NCI-H1092 treated with DMSO at 0.1 percent for 48 hours (cell line): ENCODE measurements at places on chromosomes 2 and 18.

- DNase-seq, result no peak
Measured at GRCh38 chr2:196046123-196046917, 22.3 kb downstream of the DNAH7 start.

DNA sequence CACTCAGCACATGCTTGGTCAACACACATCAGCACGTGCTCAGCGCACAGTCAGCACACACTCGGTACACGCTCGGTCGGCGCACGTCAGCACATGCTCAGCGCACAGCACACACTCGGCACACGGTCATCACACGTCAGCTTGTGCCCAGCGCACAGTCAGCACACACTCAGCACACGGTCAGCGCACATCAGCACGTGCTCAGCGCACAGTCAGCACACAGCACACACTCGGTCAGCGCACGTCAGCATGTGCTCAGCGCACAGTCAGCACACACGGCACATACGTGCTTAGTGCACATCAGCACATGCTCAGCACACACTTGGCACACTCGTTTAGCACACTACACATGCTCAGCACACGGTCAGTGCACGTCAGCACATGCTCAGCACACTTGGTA, 49.7 kb upstream of the NFATC1 start:
- no peak for DNase-seq

- no peak for DNase-seq
Measured at GRCh38 chr2:39871291-39871761, 92.3 kb upstream of the THUMPD2 start.

GRCh38 chr2:60535685-60536312, 17.7 kb downstream of the BCL11A start:
- no peak for DNase-seq

GRCh38 chr2:119366649-119367471, at the start of the genes C2orf76 and DBI:
C2orf76 (minus strand) TSS chr2:119366834; CDS start chr2:119339959, 26,875 bp downstream.
DBI (plus strand) TSS chr2:119366977; CDS start chr2:119367052, 75 bp downstream.
- peak; percentile 90 for DNase-seq

DNA sequence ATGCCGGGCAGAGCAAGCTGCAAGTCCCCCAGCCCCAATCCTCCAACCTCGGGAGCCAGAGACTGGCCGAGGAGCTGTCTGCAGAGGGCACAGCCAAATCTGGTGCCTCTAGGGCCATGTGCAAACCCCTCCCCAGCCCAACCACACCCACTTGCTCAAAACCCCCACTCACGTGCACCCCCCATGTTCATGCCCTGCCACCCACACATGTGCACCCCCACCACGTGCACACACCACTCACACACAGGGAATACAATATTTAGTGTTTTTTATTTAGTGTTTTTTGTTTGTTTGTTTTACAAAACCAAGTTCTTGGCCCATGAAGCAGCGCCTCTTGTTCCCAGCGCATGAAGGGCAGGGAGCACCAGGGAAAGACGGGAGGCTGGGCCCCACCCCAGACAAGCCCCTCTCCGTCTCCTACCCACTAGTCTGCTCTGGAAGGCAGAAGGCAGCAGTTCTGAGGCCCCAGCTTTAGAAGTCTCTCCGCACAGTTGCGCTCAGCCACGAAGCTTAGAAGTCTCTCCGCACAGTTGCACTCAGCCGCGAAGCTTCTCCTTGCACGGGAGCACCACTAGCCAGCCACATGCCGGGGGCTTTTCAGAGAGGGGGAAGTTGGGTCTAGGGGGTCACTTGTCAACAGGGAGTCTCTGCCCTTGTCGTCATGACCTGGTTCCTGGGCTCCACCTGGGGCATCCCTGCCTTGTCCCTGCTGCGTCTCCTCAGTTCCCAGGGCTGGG, 276.1 kb upstream of the HDAC4 start:
- DNase-seq, result no peak

- DNase-seq, result no peak
Measured at GRCh38 chr2:37873229-37873628, 51.9 kb upstream of the RMDN2 start.

DNA sequence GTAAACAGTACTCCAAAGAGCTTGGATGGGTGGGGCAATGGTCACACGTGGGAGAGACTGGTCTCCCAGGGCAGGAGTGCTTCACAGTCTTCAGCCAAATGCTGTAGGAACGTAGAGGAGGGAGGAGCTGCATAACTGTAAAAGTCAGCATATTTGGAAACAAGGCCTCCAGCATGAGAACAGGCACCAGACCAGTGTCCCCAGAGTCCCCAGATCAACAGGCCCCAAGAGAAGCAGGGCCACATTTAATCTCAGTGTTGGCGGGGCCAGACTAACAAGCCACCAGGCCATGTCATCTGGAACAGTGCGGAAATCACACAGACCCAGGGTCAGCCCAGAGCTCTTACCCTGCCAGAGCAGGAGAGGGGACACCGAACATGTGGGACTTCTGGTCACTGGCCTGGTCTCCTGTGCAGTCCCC, 63.2 kb downstream of the ADCY3 start:
- DNase-seq, result no peak

DNA sequence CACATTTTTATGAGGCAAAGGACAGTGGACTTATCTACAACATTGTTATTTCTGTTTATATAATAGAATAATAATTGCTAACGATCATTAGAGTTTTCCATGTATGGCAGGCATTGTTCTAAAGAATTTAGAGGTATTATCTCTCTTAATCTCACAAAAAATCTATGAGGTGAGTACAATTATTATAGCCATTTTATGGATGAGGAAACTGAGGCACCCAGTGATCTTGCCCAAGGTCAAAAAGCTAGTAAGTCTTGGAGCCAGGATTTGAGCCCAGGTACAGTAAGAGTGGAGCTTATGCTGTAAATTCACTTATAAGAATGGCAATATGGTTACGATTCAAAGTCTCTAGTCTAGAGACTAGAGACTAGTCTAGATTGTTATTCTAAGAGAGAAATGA, 331.7 kb downstream of the PLCL1 start:
- DNase-seq, result no peak
